SK-MEL-5 (cell line): ENCODE measurements at places on chromosomes 5 and 9.
A peak's percentile ranks its signal among the peaks of the same experiment; 100 is the strongest.

GRCh38 chr9:128136816-128137793 lies 9.6 kb upstream of the PTGES2 start:
- no peak for DNase-seq

DNA sequence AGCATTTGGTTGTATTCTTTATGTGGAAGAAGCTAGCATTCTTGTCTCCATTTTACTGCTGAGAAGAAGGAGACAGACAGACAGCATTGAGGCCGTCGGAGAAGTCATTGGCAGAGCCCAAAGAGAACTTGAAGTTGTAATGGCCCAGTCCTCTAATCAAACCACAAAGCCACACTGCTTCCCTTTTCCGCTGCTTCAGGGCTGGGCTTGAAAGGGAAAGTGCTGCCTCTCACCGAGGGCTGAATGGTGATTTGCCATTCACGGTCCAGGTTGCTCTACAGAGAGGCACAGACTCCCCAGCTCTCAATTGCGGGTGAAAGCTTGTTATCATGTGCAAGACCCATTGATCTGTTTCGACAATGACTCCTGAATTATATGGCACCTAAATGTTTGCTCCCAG lies 25.6 kb upstream of the POU4F3 start:
- no peak for DNase-seq

GRCh38 chr9:2158111-2158610 lies 143.0 kb downstream of the SMARCA2 start:
- DNase-seq, result peak; percentile 81

DNA sequence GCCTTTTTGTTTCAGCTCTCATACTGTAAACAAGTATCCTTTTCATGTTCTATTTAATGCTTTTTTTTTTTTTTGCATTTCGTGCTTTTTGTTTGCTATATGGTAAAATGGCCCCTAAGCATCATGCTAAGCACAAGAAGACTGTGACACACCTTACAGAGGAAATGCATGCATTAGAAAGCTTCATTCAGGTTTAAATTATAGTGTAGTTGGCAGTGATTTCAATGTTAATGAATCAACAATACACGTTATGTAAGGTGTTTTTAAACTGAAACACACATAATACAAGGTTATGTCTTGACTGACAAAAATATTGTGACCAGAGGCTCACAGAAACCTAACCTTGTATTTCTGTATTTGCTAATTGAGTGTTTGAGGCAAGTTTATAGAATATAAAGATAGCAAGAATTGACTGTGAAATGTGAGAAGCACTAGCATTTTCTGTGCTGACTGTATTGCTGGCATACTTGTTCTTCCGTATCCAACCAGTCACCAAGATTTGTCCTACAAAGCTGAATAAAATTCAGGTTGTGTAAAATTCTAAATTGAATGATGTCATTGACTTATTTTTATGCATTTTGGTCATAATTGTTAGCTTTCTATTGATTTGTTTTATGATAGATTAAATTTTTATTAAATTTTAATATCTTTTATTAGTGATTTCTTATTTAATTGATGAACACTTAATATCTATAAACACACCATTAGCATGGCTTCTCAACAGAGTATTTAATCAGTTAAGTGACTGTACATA lies 4.1 kb downstream of the CFAP95 start:
- DNase-seq, result no peak

DNA sequence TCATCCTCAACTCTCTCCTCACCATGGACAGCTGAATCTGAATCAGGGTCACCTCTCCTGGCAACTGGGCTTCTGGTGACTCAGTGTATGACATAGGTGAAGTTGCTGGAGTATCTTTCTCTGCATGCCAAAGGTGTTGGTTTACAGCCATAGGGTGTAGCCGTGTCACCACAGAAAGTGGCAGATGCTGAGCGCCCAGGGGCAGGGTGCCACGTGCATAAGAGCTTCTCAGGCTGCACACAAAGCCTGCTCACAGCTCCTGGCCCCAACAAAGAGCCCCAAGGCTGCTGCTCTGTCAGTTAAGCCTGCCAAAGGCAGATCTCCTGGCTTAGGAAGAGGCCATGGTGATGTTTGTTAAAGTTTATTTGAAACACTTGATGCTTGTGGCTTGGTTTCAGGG lies 297.7 kb upstream of the WWC1 start:
- no peak for DNase-seq

DNA sequence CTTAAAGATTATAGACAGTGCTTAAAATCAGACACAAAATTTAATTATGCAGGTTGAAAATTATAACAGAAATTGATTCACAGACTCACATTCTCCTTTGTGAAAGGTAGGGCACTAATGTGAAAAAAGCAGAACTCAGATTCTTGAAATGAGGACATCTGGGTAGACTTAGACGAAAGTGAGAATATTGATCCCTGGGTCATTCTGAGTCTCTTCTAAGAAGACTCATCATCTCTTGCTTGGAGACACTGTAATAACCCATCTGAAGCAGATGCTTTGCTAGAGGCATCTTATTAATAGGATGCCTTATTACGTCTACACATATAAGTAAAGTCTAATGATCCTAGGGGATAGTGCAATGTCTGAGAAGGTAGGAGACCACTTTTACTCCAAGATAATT lies 274.4 kb downstream of the HINT1 start:
- no peak for DNase-seq

GRCh38 chr5:34694012-34694411 lies 37.9 kb downstream of the RAI14 start:
- DNase-seq, result no peak

DNA sequence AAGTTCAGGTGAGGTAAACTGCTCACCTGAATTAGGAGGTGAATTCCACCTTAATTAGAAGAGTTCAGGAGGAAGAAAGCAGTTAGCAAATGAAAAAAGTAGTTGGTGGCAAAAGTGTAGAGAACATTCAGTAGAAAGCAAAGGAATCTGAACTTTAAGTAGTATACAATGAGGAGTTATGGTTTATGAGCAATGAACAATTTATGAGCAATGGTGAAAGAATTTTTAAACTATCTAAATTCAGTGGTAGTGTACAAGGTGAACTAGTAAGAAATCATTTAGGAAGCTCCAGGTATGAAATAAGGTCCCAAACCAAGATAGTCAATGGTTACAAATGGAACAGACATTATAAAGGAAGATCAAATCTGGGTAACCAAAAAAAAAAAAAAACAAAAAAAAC lies 3.1 kb downstream of the CETN3 start:
- DNase-seq, result no peak

DNA sequence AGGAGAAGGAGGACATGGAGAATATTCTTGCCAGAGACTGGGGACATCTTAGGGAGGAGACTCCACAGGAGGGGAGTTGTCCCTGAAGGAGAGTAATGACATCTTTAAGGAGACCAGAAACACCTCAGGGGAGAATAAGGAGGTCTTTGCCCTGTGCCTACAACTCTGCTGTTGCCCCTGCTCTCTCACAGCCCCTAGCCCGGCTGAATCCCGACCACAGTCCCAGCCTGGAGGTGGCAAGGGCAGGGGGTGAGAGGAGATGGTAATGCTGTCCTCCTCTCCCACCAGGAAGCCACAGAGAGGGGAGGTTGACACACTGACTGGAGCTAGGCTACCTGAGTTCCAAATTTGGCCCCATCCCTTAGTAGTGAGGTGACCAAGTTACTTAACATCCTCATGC lies 30.2 kb upstream of the ENHO start:
- no peak for DNase-seq

GRCh38 chr9:137281345-137282116 lies 4.0 kb downstream of the TOR4A start:
- DNase-seq, result no peak

GRCh38 chr5:57193757-57194413 lies 20.0 kb downstream of the GPBP1 start:
- DNase-seq, result no peak

DNA sequence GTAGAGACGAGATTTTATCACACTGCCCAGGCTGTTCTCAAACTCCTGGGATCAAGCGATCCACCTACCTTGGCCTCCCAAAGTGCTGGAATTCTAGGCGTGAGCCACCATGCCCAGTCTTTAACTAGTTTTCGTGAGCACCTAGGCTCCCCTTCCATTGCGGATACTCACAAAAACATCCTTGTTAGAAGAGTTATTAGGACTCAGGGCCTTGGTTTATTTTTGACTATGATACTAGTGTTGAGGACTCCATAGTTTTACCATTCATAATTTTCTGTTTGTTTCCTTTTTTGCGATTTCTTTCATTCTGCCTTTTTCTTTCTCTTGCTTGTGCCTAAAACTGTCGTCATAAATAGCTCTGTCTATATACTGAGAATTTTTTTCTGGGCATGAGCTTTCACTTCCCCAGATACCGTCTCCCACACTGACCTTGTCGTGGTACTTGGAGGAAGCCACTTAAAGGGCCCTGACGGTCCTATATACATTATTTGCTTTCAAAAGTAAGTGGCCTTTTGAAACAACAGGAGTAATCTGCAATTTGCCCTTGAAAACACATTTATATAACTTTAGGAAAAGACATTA lies 5.2 kb downstream of the F2R start:
- no peak for DNase-seq

DNA sequence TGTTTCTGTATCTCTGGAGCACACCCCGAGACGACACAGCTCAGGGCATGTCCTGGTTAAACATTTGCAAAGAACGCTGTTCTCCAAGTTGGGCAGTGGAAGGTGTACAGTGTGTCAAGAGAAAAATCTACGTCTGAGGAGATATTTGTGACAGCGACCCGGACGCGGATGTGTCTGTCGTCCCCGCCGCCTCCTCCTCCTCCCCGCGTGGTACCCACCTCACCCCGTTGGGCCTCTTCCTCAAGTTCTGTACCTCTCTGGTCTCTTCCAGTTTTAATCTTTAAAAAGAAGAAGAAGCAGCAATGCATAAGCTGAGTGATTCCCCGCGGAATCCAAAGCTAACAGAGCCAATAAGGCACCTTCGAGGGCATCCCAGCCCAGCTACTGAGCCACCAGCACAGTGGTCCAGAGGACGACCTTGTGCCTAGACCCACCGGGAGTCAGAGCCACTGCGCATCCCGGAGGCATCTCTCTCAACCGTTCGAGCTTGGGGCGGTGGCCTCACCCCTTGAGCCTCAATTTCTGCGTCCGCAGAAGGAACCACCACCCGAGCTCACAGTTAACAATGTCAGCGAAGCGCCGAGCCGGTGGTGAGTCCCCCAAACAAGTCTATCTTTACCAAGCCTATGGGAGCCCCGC lies 467 bp downstream of the C9orf78 start:
- no peak for DNase-seq

DNA sequence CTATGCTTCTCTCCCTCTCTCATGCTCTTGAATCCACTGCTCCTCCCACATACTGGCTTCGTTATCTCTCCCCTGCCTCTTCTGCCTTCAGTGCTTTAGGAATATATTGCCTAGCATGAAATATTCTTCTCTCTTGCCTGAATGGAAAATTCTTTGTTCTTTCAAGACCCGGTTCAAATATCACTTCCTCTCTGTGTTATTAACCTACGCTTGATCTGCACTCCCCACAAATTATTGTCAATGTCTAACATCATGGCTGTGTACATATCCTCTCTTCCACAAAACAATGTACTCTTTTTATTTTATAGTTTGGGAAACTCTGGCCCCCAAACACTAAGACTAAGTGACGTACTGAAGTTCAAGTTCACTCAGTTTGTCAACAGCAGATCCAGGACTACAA lies 211.0 kb downstream of the SEC61B start:
- no peak for DNase-seq

GRCh38 chr5:8845296-8845695 lies 700.6 kb downstream of the SEMA5A start:
- no peak for DNase-seq

DNA sequence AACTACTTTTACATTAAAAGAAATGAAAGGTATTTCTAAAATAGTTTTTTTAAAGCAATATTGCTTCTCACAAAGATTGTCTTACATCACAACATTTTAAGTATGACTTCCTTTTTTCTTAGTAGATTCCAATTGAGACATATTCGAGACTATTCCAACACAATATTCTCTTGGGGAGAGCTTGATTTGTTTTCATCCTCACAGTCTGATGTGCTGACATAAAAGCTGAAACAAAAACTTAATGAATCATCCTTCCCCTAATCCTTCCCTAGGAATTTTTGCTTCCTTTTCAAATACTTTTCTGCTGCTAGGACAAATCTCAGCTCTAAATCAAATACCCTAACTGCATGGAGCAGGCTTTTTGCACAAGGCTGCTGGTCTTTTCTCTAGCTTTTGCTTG lies 245.8 kb upstream of the MAP3K1 start:
- no peak for DNase-seq

DNA sequence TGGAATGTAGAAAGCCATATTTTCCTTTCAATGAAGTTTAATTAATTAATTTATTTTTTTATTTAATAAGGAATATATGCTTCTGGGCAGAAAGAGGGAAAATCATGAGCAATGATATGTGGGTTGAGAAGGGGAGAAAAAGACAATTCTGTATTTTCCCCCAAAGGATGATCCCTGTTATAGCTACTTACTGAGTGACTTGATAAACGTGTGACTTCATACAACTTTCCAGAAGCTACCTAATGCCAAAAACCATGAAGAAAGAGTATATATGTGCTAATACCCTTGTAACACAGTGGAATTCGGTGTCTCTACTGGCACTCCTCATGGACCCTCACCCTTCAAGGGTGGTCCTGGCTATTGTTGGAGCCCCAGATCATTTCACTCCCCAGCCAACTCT lies 335.0 kb upstream of the KLF4 start:
- no peak for DNase-seq

GRCh38 chr5:174311121-174311520 lies 265.6 kb downstream of the NSG2 start:
- no peak for DNase-seq

DNA sequence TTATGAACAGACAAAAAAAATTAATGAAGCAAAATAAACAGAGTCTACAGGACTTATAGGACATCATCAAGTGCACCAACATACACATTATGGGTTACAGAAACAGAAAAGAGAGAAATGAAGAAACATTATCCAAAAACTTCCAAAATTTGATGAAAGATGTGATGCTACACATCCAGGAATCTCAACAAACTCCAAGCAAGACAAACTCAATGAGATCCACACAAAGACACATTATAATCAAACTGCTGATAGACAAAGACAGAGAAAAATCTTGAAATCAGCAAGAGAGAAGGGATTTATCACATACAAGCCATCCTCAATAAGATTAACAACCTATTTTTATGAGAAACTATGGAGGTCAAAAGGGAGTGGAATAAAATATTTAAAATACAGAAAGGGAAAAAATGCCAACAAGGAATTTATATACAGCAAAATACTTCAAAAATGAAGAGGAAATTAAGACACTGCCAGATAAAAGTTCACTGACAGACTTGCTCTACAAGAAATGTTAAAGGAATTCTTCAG lies 101.0 kb downstream of the NR2F1-AS1 start:
- no peak for DNase-seq

DNA sequence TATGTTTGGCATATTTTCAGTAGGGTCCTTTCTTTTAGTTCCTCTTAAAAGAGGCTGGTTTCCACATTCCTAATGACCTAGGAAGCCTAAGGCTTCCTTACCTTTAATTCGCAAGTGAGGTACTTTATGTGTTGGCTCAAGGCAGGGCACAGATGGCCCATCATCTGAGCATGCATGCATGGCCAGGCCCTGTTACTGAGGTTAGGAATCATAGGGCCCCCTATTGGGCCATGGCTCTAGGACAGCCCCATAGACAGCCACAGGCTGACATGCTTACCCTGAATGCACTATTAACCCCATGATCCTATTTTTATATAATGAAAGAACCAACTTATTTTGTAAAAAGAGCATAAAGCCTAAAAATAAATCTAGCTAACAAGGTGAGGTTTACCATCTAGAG lies 271.4 kb downstream of the ELAVL2 start:
- no peak for DNase-seq

GRCh38 chr9:131981116-131981776 lies 98.4 kb downstream of the MED27 start:
- no peak for DNase-seq

GRCh38 chr5:156598964-156599363 lies 251.1 kb upstream of the PPP1R2B start:
- DNase-seq, result no peak

GRCh38 chr5:116814626-116815385 lies 240.2 kb upstream of the SEMA6A start:
- DNase-seq, result no peak
